ENCODE measurements at places on chromosomes 4 and X.

- DNase-seq = no peak
Measured at GRCh38 chrX:145716226-145716625, 101.4 kb upstream of the SLITRK2 start.

DNA sequence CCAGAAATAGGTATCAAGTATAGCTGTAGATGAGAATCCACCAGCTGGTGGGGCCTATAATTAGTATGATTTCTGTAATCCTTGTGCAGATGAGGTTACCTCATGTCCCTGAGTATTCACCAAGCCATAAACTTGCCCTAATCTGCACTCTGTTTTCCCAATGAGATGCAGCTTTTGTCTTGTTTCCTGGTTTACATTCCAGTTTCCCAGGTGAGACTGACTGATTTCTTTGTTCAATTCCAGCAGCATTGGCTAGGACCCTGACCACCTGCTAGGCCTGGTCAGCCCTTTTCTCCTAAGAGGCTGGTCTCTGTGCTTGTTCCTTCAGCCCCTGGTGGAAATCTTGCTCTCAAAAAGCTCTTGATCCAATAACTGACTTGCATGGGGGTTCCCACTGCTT, 44.6 kb downstream of the GABRB1 start:
- no peak for DNase-seq

- DNase-seq = no peak
Measured at GRCh38 chr4:142336251-142336934, 509.7 kb downstream of the INPP4B start.

DNA sequence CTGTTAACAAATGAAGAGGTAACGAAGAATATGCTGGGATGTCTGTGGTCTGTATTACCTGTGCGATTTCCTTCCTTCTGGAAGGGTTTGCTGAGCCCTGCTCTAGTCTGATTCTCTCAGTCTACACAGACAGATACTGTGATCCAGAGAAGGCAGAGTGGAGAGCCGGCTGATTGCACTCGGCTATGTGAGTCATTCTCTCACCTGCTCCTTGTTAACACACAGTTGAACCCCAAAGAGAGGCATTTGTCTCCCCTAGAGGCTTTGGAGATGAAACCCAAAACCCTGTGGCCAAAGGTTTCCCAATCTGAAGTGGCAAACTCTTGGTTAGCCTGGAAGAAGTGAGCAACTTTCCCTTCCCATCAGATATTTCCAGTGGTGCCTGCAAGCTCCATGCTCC, 78.1 kb upstream of the GPC4 start:
- DNase-seq = no peak

DNA sequence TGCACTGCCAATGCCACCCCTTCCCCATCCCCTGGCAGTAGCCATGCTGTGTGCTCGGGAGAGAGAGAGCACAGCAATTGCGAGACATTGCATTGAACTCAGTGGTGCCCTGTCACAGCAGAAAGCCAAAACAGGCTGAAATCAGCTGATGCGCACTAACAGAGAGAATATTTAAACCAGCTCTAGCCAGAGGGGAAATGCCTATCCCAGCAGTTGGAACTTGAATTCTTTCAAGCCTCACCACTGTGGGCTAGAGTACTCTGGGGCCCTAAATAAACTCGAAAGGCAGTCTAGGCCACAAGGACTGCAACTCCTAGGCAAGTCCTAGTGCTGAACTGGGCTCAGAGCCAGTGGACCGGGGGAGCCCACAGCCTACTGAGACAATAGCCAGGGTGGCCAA, 17.7 kb upstream of the RP2 start:
- DNase-seq = no peak

- no peak for DNase-seq
Measured at GRCh38 chrX:97311066-97311778, 427.5 kb downstream of the RPA4 start.

DNA sequence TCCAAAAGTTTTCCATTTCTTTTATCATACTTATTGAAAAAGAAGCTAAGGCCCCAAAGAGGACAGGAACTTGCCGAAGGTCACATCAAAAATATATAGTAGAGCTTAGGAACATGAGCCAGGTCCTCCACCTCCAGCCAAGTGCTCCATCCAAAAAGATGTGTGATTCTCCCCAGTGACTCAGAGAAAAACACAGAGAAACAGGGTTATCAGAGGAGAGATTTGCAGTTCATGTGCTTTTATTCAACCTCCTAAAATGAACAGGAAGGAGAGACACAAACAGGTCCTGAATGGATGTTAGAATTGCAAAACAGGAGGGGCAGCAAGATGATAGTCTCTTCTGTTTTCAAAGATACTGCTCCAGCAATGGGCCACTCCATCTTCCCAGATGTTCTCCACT, 19.6 kb upstream of the FGF16 start:
- no peak for DNase-seq

GRCh38 chr4:126405369-126405982, 1090.7 kb downstream of the FAT4 start:
- no peak for DNase-seq

DNA sequence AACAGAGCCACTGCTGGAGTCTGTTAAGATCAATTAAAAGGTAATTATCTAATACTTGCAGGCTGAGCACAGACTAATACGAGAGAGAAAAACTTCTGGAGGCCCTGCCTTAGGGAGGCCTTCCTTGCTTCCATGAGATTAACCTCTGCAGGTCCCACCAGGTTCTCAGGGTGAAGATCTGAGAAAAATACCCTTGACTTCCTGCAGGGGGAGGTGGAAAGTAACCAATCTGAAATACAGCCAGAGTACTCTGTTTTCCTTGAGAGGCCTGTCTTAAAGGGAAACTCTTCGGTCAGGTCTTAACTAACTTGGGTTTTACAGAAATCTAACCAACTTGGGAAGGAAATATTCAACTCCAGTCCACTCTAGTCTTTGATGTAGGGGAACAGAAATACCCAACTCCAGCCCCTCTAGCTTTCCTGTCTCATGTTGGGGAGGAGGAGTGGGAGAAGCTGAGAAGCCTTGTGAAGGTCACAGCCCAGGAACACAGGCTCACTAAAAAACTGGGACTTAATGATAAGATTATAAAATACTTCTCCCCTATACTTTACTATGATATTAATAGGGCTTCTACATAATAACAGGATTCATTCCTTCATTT, 77.1 kb downstream of the TBCK start:
- DNase-seq = no peak

GRCh38 chr4:43332052-43332425, 439.5 kb downstream of the GRXCR1 start:
- DNase-seq = no peak

DNA sequence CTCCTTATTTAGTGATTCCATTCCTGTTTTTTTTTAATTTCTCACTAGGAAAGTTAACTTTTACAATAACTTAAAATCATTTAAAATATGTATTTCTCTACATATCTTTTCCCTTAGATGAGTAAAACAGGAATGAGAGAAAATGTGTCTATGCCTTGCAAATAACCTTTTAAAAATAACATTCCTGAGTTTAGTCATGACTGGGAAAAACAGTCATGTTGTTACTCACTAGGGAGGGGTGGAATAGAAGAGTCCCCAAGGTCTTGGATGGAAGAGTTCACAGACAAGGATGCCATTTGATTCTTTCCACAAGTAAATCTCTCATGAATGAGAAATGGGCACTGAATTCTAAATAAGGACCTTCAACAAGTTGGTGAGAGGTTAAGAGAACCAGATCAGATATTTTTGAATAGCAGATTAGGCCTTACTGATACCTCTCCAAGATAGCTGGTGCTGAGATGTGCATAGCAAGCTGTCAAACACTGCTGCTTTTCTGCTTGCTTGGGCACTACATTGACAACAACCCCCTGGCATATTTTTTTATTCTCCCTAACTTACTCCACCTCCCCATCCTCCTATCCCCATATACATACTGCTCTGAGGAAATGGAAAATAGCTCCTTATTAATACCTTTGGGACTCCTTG, 25.1 kb downstream of the UGDH start:
- DNase-seq = no peak

- no peak for DNase-seq
Measured at GRCh38 chr4:135934026-135934425, 1598.3 kb downstream of the PCDH18 start.

DNA sequence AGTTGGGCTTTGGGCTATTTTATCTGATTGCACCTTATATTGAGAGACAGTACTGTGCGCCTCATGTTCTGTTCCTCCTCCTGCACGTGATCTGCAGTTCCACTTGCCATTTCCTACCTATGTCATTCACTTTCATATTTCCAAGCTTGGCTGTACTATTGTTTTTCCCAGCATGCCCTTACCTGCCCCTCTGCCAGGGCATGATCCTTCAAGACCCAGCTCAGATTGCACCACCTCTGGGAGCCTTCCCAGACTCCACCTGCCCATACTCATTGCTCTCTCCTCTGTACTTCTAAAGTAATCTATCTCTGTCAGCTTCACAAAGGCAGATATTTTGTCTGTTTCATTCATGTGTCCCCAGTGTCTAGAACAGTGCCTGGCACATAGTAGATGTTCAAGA, 11.6 kb downstream of the SLC25A5 start:
- DNase-seq = no peak

- DNase-seq = no peak
Measured at GRCh38 chr4:91914176-91914804, 389.5 kb upstream of the GRID2 start.
